ENCODE measurements at places on chromosomes 6 and 20.

DNA sequence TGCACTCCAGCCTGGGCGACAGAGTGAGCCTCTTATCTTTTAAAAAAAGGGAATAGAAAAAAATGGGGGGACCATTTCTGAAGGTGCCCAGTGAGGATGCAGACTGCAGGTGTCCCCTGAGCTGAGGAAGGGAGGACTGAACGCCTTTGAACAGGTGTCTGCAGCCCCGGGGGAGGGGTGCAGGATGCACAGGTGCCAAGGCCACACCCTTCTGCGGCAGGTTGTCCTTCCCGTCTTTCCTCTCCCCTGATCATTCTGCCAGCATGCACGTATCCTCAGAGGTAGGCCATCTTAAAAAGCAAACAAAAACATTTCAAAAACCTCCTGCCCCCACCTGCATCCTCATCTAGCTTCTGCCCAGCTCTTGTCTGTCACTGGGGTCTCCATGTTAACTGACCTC, 101.3 kb downstream of the MTHFD1L start:
- no peak for DNase-seq

DNA sequence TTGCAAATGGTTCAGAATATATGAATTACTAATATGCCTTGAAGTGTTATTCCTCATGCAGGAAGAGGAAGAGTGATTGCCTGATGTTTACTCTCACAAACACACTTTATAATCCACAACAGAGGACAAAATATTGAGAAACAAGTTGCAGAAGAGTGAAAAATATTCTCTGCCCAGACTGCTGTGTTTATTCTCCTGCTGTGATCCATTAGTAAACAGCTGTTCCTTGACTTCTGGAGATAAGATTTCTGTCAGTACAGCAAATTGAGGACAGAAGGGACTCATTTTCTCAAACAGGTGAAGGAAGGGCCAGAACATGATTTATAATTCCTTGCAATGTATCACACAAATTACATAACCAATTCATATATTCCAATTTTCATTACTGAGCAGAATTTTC, 148.0 kb downstream of the EPM2A start:
- no peak for DNase-seq

- no peak for DNase-seq
These were observed 39.6 kb downstream of the PDSS2 start for GRCh38 chr6:107419733-107420132.

GRCh38 chr6:163626073-163626867, 211.8 kb downstream of the QKI start:
- DNase-seq: no peak

DNA sequence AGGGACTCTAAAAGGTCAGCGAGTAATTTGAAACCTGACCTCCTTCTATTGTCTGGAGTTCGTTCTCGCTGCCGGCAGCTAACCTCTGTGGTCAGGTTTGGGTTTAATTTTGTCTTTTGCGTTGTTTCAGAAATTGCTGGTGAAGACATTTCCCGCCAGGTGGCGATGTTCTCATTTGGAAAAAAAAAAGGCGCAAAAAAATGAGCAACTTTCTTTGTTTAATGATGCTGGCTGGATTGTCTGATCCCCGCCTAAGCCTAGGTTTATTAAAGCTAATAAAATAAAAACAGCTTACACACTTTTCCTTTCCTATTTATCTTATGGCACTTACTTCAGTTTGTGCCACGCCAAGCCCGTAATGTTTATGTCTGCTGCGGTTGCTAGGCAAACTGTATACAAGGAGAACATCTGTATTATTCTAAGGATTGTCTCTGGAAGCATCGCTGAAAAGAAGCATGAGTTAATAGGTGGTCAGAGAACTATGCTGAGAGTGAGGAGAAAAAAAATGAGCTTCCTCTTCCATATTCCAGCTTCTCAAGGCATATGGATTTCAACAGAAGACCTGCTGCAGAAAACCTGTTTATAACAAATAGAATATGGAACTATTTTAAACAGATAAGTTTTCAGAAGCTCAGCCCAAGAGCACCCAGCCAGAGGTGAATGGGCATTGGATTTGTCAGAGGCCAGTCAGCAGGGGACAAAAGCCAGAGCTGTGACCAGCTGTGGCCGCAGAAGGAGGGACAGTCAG, 205.7 kb downstream of the DOK5 start:
- no peak for DNase-seq

GRCh38 chr20:51811042-51811355, 8.7 kb upstream of the SALL4 start:
- DNase-seq: no peak

GRCh38 chr6:37137201-37138090, 32.5 kb upstream of the PIM1 start:
- DNase-seq: no peak

DNA sequence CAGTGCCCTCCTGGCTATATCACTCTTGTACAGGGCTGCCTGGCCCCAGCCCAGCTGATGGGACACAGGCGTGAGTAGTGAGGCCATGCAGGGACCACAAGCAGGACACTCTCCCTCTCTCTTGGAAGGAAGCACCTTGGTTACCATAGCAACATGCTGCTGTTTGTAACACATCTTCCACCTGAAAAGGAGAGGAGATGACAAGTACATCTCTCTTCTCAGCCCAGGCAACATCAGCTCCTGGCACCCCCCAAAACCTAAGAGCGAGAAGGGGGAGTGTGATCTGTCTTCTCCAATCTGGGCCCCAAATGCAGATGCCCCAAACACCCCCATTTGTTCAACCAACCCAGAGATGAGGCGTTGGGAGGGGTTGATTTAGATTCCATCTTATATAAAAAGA, 49.9 kb downstream of the KCNB1 start:
- DNase-seq: no peak

GRCh38 chr20:50595433-50595895, 85.3 kb downstream of the PTPN1 start:
- DNase-seq: no peak

- no peak for DNase-seq
These were observed 28.8 kb upstream of the ANGPT4 start for GRCh38 chr20:944774-945410.

DNA sequence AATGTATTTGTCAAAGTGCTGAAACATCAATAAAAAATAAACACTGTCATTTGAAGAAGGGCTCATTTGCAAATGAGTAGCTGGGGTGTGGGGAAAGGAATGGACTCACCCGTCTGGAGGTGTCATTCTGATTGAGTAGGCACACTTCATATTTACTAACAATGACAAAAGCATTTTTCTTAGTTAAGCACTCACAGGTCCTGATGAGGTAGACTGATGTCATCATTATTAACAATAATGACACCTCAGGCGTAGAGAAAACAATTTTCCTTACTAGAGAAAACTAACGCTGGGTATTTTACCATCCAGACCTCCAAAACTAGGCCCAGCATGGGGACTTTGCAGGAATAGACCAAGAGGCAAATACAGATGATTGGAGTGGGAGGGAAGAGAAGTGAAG, 76.0 kb downstream of the UNC5CL start:
- DNase-seq: no peak

GRCh38 chr20:60652615-60653014, 599.4 kb upstream of the CDH4 start:
- no peak for DNase-seq

DNA sequence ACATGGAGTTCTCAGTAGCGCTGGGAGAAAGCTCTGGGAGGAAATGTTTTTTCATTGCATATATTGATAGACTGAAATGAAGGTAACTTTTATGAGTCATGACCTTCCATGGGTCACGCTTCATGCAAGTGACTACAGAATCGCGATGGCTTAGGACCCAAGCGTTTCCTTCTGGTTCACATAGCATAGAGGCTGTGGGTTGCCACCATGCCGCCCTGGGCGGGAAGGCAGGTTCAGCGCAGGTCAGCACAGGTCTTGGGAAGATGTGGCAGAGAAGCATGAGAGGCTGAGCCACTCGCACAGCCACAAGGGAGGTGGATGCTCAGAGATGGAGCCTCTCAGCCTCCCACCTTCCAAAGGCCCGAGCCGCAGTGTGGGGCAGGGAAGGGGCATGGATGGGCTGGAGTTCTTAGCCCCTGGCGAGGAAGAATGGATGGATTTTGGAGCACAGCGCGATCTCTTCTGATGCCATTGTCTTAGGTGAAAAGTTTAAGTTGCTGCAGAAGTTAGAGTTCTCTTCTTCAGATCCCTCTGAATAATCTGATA, 219.5 kb downstream of the SMOC2 start:
- no peak for DNase-seq

DNA sequence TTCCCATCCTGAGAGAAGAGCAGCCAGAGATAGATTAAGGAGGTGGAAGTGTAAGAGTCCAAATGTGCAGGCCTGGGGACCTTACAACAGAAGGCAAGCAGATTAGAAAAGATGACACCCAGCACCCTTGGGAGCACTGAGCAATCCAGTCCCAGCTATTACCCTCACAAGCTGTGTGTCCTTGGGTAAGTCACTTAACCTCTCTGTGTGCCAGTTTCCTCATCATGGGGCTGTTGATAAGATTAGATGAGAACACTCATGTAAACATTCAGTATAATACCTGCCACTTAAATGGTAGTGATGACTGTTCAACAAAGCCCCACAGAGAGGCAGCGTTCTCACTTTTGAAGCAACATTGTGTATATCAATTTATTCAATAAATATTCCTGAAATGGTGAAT, 114.8 kb upstream of the CST7 start:
- no peak for DNase-seq

GRCh38 chr6:126312013-126312665, 27.8 kb upstream of the CENPW start:
- DNase-seq: no peak

DNA sequence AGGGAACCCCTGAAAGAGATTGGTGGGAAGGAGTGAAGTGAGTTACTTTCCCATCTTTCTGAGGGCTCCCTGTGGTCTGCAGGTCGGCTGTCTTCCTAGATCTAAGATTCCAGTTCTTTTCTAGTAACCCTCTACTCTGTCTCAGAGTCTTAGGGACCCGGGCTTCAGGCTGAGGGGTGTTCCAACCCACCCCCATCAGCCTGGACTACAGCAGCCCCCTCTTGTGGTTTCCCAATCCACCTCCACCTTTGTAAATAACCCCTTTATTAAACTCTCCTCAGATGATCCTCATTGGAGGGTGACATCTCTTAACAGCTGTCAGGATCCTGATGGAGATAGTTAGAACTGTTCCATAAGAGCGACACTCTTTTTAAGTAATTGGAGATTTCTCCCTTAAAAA, 300.4 kb downstream of the LRFN2 start:
- DNase-seq: no peak

DNA sequence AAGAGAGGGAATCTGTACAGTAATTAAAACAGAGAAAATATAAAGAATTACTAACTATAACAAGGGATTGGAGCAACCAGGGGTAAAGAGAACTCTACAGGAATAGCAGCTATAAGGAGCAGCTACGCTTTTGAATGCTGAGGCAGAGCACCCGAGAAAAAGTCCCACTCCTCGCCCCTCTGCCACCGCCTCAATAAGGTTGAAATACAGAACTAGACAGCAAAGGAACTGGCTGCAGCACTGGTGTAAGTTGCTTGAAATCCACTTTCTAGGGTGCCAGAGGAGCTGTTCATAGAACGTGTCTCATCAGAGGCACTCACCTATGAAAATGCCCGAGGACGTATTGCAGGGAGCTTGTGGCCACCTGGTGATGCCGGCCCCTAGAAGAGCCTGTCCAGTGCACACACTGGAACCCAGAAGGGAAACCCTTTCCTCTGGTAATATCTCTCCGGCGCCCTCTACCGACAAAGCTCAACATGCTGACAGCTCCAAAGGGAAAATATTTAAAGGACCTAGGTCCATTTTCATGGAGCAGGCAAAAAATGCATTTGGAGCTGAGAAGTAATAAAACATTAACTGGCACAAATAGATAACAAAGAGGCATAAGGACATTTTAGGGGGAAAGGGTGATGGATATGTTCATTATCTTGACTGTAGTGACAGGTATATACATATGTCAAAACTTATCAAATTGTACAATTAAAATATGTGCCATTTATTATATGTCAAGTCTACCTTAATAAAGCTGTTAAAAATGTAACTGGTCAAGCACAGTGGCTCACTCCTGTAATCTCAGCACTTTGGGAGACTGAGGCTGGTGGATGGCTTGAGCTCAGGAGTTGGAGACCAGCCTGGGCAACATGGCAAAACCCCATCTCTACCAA, 137.4 kb upstream of the HDAC2 start:
- DNase-seq: no peak

DNA sequence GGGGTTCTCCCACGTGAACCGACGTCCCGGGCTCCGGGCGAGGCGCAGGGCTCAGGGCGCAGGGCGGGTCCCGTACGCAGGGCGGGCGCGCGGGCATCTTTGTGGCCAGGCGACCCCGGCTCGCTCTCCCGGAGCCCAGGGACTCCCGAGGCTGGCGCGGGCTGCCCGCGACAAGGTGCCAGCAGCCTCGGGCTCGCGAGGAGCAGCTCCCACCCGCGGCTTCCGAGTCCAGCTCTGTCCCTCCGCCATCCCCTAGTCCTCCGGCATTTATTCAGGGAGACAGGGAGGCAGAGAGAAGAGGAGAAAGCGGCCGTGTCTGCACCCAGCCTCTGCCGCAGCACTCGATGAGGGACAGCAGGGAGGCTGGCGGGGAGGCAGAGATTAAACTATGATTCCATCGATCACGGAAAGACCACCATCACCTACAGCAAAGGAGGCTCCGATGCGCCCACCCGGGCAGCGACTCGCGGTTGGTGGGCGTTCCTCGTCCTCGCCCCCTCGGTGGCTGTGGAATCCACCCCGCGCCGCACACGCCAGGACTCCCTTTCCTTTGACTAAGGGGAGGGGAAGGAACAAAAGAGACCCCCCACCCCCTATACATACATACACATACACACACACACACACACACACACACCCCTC, 1.1 kb downstream of the RGS17 start:
- DNase-seq: no peak

DNA sequence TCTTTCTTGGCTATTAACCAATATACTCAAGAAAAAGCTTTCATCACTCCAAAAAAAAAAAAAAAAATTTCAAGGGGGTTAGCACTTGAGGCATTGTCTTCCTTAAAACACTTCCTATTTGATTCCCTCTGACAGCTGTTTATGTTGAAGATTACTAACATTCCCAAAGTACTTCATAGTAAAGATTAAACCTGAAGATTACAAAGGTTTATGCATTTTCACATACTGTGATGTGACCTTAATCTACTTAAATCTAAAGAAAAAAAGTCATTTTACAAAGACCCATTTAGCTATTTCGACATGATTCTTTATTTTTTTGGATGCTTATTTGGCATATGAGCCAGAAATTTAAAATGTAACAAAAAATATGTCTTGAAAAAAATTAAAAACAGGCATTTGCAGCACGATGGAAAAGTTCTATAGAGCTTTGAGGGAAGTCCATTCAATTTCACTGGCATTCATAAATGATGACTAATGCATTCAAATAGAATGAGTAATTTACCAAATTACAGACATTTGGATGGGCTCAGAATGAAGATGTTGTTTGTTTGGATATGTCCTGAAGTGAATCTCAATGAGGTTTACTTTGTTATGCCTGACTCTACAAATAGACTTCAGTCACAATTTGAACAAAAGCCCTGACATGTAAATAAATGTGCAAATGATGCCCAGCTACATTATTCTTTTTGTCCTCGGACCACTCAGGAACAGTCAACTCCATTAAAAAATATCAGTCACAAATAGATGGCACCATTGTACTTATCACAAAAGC, 674.6 kb upstream of the MARCKS start:
- no peak for DNase-seq

- DNase-seq: no peak
These were observed 847 bp upstream of the NCR2 start for GRCh38 chr6:41334482-41335040.
